ENCODE measurements at places on chromosomes 12 and 14. TPM values are rescaled to one million over a fixed set of nuclear protein-coding genes. Genes with fewer than 3 reads are reported as not detected.

- DNase-seq: peak; percentile 67
- H3K4me1 ChIP-seq: no peaks in the 10 kb centered on the region
- no peaks in the 10 kb centered on the region for H3K36me3 ChIP-seq
Observed at GRCh38 chr14:23929822-23930294, 23.7 kb upstream of the DHRS4 start.

DNA sequence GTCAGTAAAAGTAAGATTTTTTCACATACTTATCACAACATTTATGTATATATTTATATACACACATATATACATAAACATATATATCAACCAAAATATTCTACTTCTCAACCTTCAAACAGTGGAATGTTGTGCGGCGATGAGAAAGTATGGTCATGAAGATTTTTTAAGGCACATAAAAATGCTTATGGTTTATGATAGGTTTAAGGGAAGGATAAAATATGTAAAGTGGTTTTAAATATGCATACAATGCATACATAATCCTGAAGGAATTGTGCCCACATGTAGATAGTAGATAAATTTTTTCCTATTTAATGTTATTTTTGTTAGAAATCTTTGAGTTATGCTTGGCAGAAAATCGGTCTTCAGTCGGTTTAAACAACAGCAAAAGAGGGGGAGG is 182.7 kb downstream of the ANO6 start:
- no peaks in the 10 kb centered on the region for H3K27me3 ChIP-seq
- no peak for DNase-seq
- peaks cover 21% of the 10 kb centered on the region for H3K36me3 ChIP-seq
- no peak overlapping the region for H3K27ac ChIP-seq
- H3K4me3 ChIP-seq: no peak overlapping the region
- peaks cover 30% of the 10 kb centered on the region for H3K4me1 ChIP-seq

KERA gene
- total RNA-seq: not detected

GRCh38 chr14:105503935-105504692 is 13.1 kb downstream of the TEDC1 start:
- H3K4me3 ChIP-seq: no peak overlapping the region
- H3K27me3 ChIP-seq: peaks cover 20% of the 10 kb centered on the region
- H3K4me1 ChIP-seq: no peaks in the 10 kb centered on the region
- no peak for DNase-seq
- H3K27ac ChIP-seq: no peak overlapping the region

DNA sequence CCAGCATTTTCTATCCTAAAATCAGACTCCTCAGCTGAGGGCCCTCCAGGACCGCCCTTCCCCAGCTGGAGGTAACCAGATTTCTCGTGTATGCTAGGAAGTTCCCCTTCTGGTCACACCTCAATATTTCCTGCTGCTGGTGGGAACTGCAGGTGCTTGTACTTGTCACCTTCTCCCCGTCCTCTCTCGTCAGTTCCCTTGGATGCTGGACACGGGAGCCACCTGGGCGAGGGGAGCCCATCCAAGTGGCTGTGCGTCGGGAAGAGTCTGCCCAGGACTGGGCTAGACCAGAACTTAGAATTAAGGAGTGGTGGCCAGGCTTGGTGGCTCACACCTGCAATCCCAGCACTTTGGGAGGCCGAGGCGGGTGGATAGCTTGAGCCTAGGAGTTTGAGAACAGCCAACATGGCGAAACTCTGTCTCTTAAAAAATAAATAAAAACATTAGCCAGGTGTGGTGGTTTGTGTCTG is 23.2 kb upstream of the KIF26A start:
- peaks cover 20% of the 10 kb centered on the region for H3K4me1 ChIP-seq
- H3K4me3 ChIP-seq: no peak overlapping the region
- DNase-seq: peak; percentile 5
- peaks cover 80% of the 10 kb centered on the region for H3K27me3 ChIP-seq
- H3K36me3 ChIP-seq: no peaks in the 10 kb centered on the region
